ENCODE measurements at places on chromosomes 7 and 10.

DNA sequence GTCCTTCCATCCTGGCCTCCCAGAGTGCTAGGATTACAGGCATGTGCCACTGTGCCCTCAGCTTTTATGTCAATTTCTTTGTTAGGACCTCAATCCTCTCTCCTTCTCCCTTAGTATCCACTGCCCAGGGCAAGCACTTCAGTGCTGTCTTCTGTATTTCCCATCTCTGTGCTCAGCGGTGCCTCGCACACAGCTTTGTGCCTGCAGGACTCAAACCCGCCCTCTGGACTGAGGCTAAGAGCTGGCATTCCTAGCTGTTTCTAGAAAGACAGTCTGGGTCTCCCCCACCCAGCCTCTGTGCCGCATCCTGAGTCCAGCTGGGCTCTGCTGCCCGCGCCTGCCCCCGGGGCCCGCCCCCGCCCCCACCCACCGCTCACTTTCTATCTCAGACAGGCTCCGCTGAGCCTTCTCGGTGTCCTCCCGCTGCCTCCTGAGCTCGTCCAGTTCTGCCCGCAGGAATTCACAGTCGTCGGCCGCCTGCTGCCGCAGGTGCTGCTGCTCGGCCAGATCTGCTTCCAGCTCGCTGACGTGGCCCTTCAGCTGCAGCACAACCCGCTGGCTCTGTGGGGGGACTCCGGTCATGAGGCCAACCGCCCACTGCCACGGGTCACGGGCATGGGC lies 67.3 kb downstream of the SPDYE5 start:
- DNase-seq = no peak

GRCh38 chr7:136359333-136359903 lies 382.3 kb upstream of the MTPN start:
- no peak for DNase-seq

DNA sequence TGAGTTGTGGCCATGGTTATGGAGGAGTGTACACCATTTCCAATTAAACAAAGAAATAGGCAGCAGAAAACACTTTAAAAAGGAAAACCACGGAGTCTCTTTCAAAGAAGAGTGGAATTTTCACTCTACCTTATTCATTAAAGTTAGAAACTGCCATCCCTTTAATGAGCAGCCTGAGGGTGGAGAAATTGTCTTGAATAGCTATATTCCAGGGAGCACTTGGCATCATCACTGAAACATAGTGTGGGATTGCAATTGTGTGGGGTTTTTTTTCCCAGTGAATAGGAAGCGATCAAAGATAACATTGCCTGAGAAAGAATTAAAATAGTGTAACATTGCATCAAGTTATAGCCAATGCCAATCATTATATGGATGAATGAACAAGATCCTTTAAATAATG lies 191.6 kb downstream of the TEX36 start:
- DNase-seq = no peak

DNA sequence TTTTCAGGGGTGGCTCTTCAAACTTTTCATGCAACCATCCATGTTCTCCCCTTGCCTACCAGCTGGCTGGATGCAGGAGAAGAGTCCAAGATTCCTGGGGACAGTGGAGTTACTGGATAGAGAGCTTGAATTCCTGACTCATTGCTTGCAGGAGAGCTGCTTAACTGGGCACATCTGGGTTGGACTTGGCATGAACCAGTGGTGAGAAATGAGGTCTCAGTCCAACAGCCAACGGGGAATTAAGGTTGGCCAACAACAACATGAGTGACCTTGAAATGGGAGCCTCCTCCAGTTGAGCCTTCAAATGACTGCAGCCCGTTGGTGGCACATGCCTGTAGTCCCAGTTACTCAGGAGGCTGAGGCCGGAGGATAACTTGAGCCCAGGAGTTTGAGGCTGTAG lies 58.1 kb upstream of the OPN4 start:
- DNase-seq = peak; percentile 69

DNA sequence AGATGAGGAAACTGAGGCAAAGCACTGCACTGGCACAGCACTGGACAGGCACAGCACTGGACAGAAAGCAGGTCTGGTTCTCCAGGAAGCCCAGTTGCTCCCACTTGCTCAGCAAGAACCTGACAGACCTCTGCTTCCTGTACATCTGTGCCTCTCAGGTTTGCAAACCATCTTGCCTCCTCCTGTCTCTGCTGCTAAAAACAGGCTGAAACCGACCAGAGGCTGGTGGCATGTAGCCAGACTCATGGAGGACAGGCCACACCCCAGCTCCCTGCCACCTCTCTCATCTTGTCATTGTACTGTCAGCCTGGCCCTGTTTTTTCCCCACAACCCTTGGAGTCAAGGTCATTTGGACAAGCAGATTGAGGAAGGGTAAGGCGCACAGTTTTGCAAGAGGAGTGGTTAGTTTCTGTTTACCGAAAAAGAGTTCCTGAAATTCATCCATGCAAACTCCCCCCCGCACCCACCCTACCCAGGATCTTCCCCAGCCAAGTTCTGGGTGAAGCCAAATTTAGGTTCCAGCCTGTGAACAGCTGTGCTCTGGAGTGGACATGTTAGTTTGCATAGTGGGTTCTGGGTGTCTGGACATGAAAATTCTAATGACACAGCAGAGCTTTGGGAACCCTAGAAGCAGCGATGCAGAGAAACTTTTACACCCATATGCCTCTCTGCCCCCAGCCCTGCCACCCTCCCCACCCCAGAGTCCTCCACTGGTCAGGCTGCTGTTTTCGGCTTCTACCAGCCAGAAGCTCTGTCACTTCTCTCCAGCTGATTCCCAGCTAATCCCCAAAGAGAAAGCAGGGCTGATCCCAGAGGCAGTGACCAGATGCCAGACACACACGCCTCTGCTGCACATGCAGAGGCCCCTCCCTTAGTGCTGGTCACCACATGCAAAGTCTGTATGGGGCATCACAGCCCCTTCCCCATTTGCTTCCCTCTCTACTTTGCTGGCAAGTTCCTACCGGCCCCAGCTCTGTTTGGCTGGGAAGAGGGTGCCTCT lies 8.5 kb upstream of the C10orf105 start:
- DNase-seq = no peak

DNA sequence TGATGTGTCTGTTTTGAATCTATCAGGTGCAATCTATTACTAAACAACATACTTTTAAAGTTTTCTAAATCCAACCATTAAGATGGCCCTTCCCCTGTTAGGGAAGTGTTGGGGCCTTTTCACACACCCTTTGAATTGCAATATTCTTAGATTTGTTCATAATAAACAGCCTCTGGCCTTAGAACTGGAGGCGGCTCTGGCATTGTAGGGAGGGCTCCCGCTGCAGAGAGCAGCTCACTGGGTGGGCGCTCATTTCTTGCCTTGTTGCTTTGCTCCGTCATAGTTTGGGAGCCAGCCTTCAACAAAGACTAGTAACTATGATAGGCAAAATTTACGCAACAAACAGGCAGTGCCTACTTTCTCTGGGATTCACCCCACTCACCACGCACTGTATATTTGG lies 4.2 kb upstream of the HOXA10 start:
- DNase-seq = peak; percentile 57

GRCh38 chr10:105952153-105952552 lies 1212.4 kb downstream of the SORCS1 start:
- DNase-seq = no peak

GRCh38 chr7:116782177-116782711 lies 80.1 kb upstream of the CAPZA2 start:
- peak; percentile 9 for DNase-seq

GRCh38 chr10:114315566-114316420 lies 76.7 kb downstream of the VWA2 start:
- no peak for DNase-seq

- DNase-seq = no peak
Measured at GRCh38 chr7:26583094-26583648, 281.2 kb downstream of the SKAP2 start.

DNA sequence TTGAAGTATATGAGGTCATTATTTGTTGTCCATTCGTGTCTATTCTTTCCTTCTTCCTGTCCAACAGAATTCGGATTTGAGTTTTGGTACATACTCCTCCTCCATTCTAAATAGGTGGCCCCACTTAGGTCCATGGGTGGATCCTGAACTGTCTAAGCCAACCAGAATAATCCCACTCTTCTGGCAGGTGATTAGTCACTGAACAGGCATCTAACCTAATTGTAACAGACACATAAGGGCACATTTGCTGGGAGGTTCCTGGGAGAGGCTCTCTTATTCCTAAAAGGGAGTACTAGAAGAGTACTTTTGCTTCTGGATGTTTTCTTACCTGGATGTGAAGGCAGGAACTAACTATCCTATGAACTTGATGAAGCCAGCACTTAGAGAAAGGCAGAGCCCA lies 16.8 kb downstream of the LRRC72 start:
- DNase-seq = no peak

DNA sequence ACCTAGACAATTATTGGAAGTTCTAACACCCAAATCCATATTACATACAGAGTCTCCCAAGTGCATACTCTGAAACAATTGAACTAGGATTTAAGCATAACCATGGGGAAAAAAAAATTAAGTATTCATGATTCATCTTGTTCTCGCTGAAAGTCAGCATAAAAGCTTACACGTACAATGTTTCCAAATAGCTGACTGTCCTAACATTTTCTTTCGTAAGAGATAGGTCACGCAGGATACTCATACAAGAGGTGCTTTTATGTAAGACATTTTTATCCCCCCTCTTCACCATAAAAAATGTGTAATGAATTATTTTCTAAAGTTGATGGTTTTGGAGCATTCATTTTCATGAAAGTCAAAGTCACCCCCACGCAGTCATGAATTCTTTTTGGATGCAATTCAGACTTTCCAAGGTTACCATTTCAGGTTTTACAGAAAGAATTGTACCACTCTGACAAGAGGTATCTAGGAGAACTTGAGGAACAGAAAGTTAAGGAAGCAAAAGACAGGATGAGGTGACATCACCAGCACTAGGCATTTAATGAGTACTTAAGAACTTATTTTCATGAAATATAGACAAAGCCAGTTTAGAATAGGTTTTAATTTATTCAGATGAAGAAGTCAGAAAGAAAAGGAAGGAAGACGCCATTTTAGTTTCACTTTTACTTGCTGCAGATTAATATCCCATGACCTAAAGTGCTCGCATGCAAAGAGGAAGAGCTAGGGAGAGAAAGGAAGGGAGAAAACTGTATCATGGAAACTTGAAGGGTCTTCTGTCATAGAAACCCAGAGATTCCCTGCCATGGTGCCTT lies 55.8 kb downstream of the TMEM26 start:
- no peak for DNase-seq

GRCh38 chr10:20856484-20856883 lies 40.6 kb downstream of the NEBL start:
- no peak for DNase-seq

DNA sequence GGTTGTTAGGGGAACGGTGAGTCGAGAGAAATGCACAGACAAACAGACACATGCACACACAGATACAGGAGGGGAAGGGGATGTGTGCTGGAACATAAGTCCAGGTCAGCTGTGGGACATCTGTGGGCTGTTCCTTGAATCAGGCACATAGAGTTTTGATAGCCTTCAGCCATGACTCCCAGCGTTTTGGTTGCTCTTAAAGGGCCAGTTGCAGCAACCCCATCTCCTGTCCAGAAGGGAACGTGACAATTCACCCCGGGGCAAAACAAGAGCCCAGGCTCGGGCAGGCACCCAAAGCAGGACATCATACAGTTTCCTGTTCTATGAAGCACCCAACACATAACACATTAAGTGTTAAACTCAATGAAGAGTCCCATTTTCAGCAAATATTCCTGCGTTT lies 9.6 kb downstream of the INSYN2A start:
- no peak for DNase-seq

DNA sequence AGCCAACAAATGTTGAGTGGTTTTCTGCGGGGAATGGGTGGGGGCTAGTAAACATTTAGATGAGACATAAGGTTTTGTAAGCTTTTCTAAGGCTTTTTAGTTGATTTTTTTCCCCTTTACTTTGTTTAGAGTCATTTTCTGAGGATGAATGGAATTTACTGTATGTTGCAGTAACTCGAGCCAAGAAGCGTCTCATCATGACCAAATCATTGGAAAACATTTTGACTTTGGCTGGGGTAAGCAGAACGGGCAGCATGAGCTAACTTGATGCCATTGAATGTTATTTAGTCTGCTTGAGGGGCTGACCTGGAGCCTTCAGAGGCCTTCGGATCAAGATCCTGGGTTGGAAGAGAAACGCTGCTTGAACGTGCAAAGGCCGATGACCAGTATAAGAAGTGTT lies 37.3 kb downstream of the FBH1 start:
- DNase-seq = peak; percentile 82

DNA sequence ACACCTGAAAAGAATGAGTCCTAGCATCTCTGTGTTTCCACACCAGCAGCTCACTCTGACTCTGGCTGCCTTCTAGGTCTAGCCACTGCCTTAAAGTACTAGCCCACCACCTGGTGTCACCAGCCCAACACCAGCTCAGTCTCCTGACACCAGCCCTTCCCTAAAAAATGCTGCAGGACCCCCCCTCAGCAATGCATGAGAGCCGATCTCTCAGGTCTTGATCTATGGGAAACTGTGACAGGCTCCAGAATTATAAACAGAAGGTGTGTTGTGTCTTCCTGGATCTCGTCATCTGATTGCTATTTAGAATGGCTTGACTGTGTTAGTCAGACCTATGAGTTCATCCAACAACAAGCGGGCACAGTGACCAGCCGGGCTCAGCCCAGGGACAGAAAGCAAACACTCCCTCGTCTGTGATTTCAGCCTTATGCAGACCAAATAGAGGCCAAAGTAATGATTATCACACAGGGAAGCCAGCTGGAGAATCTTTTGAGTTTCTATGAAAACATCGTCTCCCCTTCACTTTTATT lies 66.6 kb downstream of the CUBN start:
- DNase-seq = peak; percentile 88

- DNase-seq = peak; percentile 59
Measured at GRCh38 chr10:75542906-75543305, 111.5 kb downstream of the LRMDA start.

- peak; percentile 20 for DNase-seq
Measured at GRCh38 chr7:157394246-157395191, 57.7 kb downstream of the DNAJB6 start.

- DNase-seq = no peak
Measured at GRCh38 chr7:44063894-44064651, 1.3 kb downstream of the PGAM2 start.

DNA sequence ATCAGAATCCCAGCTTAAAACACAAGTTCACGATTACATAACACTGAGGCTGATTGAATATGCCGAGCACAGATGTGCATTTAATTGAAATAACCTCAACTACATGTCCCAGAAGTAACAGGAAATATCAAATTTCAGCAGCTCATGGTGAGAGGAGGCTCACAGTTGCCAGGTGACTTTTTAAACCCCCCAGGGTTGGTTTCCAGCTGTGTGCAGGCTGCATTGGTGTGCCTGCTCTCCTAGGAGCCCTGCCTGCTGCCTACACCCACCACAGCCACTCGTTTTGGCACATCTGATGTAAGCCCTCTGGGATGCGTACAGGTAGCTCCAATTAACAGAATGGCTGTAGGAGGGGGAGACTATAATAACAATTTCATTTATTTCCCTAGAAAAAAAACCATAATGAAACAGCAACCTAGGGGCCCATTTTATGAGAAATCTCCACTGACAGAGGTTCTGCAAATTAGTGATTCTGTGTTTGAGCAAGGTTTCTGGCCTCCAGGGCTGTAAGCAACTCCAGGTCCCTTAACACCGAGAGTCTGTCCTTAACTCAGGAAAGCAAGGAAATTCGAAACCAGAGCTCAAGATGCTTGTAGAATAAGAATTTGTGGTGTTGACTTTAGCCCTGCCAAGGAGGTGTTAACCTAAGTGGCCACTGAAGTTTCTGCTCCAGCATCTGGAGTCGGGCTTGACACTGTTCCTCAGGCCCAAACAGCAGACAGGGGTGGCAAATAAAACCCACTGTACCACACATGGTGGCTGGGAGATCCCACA lies 161.9 kb downstream of the BMPER start:
- no peak for DNase-seq
